ENCODE measurements at places on chromosomes 5 and 9.

DNA sequence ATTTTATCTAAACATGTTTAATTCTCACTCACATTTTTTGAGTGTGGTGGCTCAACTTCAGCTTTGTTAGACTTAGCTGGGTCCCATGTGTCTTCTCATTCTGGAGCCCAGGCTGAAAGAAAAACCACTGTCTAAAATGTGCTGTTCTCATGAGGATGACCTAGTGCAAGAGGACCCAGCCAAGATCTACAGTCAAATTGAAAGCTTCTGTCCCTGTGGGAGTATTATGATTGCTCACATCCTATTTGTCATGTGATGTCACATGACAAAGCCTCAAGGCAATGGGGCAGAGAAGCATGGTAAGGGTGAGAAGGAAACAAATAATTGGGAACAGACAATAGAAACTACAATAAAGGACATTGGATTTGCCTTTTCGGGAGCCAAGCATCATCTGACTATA is 113.4 kb upstream of the ASTN2 start:
- DNase-seq, result no peak

DNA sequence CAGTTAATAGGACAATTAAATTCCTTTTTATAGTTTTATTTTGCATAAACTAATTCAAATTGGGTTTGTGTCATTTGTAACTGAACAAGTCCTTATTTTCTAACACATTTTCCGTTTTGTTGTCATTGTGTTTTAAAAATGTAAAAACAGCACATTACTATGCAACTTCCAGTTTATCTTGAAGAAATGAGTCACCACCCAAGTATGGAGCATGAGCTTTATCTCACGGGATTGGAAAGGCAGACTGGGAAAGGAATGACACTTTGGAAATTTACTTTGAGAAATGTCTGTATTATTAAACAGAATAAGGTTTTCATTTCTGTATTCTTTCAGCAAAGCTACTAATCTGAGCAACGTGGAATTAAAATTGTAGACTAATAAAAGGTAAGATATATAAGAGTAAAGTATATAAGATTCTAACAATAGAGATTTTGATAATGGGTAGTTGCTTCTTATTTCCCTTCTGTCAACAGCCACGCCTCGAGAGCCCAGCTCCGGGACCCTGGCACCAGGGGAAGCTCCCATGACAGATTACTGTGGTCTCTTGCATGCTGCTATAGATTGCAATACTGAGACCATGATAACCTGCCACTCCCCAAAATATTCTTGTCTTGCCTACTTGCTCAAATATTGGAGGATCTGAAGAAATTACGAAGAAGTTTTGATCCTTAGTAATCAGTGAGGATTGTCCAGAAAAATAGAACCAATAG is 433.1 kb downstream of the CHSY3 start:
- no peak for DNase-seq

- no peak for DNase-seq
Measured at GRCh38 chr9:13746876-13747275, 467.4 kb upstream of the MPDZ start.

GRCh38 chr5:148125641-148126040 is 42.7 kb upstream of the SPINK14 start:
- DNase-seq, result no peak

GRCh38 chr9:137354153-137354844 is 52.2 kb upstream of the NRARP start:
- DNase-seq, result no peak

- DNase-seq, result no peak
Measured at GRCh38 chr5:76690704-76691466, 25.0 kb upstream of the F2R start.

DNA sequence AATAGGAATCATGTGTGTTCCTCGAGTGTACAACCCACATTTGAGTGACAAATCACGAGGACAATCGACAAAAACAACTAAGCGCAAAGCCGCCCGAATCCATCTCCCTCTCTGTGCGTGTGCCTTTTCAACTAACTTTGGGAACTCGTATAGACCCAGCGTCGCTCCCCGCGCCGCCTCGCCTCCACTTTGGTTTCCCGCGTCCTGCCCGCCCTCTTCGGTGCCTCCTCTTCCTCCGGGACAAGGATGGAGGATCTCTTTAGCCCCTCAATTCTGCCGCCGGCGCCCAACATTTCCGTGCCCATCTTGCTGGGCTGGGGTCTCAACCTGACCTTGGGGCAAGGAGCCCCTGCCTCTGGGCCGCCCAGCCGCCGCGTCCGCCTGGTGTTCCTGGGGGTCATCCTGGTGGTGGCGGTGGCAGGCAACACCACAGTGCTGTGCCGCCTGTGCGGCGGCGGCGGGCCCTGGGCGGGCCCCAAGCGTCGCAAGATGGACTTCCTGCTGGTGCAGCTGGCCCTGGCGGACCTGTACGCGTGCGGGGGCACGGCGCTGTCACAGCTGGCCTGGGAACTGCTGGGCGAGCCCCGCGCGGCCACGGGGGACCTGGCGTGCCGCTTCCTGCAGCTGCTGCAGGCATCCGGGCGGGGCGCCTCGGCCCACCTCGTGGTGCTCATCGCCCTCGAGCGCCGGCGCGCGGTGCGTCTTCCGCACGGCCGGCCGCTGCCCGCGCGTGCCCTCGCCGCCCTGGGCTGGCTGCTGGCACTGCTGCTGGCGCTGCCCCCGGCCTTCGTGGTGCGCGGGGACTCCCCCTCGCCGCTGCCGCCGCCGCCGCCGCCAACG is at the start of gene GPR150:
Gene GPR150 (plus strand): TSS at position 58 of the 840 bp plus-strand sequence. CDS start 189 bp downstream, at position 247.
- no peak for DNase-seq

DNA sequence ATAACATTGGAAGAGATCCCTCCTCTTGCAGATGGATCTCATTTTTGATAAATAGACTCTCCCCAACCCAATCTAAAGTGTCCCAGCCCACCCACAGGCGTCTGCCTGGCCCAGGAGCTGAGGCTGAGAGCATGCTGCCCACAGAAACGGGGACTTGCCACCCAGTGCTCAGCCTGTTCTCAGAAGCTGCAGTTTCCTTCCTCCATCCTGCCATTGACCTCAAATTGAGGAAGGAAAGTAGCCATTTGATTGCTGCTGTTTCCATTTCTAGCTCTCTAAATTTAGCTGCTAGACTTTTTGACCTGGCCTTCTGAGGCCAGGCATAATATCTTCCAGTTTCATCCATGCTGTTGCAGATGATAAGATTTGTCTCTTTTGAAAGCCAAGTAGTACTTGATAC is 31.1 kb upstream of the FRMD3 start:
- no peak for DNase-seq

- DNase-seq, result no peak
Measured at GRCh38 chr5:38742821-38743220, 103.0 kb upstream of the OSMR start.

DNA sequence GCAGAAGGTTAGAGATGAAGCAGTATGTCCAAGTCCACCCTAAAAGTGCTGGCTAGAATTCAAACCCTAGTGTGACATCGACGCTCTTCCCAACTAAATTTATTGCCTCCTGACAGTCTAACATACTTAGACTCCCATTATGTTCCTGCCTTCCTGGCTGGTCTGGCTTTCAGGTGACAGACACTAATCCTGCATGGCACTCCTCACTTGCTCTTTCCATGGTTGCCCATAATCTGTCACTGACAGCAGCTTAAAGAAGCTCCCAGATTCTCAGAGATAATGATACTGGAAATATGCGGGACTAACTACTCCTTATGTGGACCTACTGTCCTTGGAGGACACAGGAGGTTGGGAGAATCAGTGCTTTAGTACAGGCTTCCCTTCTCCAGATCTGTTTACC is 41.7 kb upstream of the HTR1A start:
- DNase-seq, result no peak

DNA sequence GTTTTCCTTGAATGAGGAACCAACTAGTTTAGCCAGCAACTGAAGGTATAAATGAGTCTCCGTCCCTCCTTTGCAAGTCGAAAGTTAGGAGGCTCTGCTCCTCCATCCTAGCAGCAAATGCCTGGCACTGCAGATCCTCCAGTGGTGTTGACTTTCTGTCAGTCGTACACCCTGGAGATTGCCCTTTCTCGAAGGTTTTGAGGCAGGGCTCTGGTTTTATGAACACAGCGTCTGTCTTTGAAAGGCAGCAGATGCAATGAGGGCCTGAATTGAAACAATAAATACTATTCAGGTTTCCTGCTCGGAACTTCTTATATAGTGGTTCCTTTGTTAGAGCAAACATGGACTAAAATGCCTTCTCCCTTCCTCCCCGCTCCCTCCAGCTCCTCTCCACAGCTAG is 284.0 kb downstream of the TMEM38B start:
- no peak for DNase-seq

DNA sequence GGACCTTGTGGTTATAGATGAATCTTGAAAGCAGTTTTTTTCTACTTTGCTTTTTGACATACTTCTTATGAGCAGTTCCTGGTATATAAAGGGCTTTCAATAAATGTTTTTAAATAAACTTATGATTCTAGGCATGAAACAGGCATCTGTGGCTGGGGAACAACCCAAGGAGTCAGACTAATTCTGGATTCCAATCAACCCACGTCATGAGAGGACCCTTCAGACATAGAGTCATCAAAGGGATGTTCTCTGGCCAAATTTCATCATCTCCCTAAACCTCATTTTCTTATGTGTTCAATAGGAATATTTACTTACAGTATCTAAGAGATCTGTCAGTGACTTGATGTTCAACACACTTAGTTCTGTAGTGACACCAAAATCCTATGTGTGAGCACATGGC is 243.8 kb upstream of the ZNF462 start:
- no peak for DNase-seq

GRCh38 chr5:72378639-72379289 is 58.6 kb downstream of the PTCD2 start:
- DNase-seq, result peak; percentile 89

DNA sequence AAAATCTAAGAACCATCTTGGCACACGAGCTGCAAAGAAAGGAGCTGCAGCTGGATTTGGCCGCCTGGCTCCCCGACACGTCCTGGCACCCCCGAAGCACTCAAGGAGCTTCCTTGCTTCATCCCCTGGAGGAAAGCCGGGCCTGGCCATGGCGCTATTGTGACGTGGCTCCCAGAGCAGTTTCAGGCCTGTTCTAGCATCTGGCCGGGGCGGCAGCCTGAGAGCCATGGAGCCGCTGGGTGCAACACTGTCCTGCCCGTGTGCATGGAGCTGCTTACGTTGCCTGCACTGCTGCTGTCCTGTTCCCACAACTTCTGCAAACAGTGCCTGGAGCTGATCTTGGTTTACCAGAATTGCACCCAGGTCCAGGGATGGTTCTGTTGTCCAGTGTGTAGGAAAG is 63.5 kb downstream of the PTPDC1 start:
- no peak for DNase-seq

GRCh38 chr9:33024126-33024965 is 727 bp upstream of the DNAJA1 start:
- DNase-seq, result no peak

- no peak for DNase-seq
Measured at GRCh38 chr5:176774216-176775171, 35.9 kb upstream of the UNC5A start.

Data from NCI-H446 (cell line).